Esophagus muscularis mucosa (tissue), 4 donors: ENCODE measurements at places on chromosomes 3 and 15. TPM values are rescaled to one million over a fixed set of nuclear protein-coding genes. Genes with fewer than 3 reads are reported as not detected.

DNA sequence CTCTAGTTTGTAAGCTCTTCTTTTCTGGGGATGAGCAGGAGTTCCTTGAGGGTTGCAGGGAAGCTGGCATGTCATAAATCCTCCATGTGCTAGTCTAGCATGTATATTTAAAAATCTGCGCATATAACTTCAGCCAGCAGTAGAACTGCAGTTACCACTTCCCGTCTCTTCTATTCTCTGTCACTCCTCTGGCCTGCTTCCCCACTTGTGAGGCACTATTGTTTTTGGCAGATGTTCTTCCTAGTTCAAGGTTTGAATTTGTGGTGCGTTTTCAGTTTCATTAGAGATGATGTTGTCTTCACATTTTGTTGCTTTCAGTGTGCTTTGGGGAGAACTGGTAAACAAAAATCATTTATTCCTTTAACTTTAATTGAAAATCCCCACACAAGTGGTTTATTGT, 169.1 kb upstream of the ZPLD1 start:
- no peak for DNase-seq

DNA sequence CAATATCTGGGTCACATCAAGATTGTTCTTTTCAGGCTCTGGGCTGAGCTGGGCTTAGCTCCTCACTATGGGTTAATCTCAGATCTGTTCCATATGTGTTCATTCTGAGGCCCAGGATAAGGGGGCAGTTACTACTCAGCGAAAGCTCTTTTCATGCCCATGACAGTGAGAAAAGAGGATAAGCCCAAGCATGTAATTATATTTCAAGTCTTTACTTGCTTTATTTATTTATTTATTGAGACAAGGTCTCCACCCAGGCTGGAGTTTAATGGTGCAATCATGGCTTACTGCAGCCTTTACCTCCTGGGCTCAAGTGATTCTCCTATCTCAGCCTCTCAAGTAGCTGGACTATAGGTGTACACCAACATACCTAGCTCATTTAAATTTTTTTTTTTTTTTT, 44.7 kb upstream of the SELENOK start:
- DNase-seq: no peak

The CPOX gene
- total RNA-seq: 21.4 TPM

DNA sequence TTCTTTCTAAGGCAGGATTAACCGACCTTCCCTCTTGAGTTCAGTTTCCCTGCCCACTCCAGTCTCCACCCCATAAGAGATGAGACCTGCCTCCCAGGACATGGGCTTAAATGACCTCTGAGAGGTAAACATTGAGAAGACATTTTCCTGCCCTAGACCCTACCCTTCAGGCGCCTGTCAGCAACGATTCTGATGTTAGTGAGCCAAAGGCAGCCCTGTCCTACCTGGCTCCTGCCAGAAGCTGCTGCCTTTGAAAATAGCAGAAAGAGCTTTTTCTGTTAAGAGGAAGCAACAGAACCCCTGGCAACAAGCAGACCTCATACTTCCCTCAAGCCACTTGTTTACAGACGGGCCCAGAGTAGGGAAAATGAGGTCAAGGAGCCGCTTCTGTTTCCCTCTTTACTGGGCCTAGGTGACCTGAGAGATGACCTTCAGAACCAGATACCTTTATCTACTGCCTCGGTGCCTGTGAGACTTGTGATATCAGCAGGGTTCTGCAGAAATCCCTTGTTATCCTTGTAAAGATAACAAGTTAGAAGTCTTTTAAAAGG, 52.0 kb downstream of the CD200R1L start:
- DNase-seq: no peak

The USP50 gene
- not detected for total RNA-seq

GRCh38 chr3:79125313-79125984, 642.3 kb downstream of the ROBO1 start:
- no peak for DNase-seq

GRCh38 chr3:57003676-57004075, 56.8 kb upstream of the SPATA12 start:
- DNase-seq: no peak

- DNase-seq: no peak
Measured at GRCh38 chr3:8094415-8094814, 407.2 kb upstream of the LMCD1 start.

The CIB1 gene
- total RNA-seq: 49.0 TPM

GRCh38 chr15:101225658-101226057, 26.2 kb downstream of the CHSY1 start:
- no peak for DNase-seq

GRCh38 chr15:67329984-67330733, 75.6 kb downstream of the IQCH start:
- DNase-seq: no peak

GRCh38 chr3:169246158-169246557, 417.4 kb downstream of the MECOM start:
- DNase-seq: no peak

- no peak for DNase-seq
Measured at GRCh38 chr3:192747746-192748145, 20.4 kb upstream of the FGF12 start.

GRCh38 chr3:3907023-3907422, 107.8 kb downstream of the LRRN1 start:
- no peak for DNase-seq

GRCh38 chr3:115092220-115092791, 54.8 kb downstream of the ZBTB20 start:
- no peak for DNase-seq

- no peak for DNase-seq
Measured at GRCh38 chr3:194007592-194008337, 128.2 kb upstream of the HES1 start.

GRCh38 chr15:45544266-45545023, 21.9 kb upstream of the SLC30A4 start:
- DNase-seq: no peak

GRCh38 chr3:40996827-40997710, 202.2 kb upstream of the CTNNB1 start:
- no peak for DNase-seq

DNA sequence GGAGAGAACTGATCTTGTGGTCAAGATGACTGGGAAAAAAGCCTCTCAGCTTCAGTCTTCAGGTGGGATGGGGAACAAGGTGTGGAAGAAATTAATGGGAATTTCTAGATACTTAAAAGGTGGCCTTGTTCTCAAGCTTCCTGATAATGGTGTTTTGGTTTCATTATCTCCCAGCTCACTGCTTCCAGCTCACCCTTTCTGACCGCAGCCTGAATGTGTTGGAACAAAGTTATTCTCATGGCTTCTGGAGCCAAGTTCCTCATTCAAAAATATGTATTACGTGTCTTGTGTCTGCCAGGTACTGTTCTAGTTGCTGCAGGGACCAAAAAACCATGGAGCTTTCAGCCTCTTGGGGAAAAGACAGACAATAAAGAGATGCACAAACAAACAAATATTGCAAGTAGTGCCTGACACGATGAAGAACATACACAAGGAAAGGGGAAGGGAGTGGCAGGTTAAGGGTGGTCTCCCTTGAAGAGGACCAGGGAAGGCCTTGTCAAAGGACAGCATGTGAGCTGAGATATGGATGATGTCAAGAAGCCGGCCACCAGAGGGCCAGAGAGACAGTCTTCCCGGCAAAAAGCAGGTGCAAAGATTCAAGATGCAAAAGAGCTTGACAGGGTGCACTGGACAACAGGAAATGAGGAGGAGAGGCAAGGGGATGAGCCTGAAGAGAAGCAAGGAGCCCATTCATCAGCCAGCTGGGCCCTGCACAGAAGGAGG, 35.5 kb downstream of the ARRDC4 start:
- no peak for DNase-seq

The LMAN1L gene
- total RNA-seq: not detected

DNA sequence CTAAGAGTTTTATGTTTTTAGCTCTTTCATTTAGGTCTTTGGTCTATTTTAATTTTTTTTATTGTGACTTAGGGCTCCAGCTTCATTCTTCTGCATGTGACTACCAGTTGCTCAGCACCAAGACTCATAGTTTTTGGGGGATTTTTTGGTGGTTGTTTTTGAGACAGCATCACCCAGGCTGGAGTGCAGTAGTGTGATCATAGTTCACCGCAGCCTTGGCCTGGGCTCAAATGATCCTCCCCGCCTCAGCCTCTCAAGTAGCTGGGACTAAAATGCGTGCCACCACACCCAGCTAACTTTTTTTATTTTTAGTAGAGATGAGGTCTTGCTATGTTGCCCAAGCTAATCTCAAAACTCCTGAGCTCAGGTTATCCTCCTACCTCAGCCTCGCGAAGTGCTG, 19.4 kb downstream of the CDV3 start:
- no peak for DNase-seq

The CSPG5 gene
- 0.66 TPM for total RNA-seq

The LTF gene
- total RNA-seq: 0.92 TPM

- DNase-seq: no peak
Measured at GRCh38 chr3:132535575-132536441, 61.3 kb upstream of the ACKR4 start.
